Glutamatergic neuron (in vitro differentiated cells): ENCODE measurements at places on chromosomes 3 and 15. TPM values are rescaled to one million over a fixed set of nuclear protein-coding genes. Genes with fewer than 3 reads are reported as not detected.

DNA sequence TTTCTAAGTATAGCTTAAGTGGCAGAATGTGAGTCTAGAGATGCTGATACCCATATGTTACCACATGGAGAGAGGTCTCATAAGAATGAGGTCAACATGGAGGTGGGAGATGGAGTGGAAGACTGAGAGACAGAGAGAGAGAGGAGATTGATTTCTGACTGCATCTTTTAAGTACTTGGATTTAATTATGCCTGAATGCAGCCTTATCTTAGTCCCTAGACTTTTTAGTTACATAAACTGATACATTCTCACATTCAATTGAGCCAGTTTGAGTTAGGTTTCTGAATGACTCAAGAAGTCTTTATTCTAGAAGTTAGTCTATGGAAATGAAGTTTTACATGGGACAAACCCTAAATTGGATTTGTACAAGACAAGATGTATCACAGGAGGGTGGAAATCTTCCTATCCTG is 58.5 kb upstream of the TNFSF10 start:
- H3K36me3 ChIP-seq: no peaks in the 10 kb centered on the region
- DNase-seq: no peak
- no peaks in the 10 kb centered on the region for H3K4me1 ChIP-seq
- no peak overlapping the region for H3K4me3 ChIP-seq
- H3K27me3 ChIP-seq: no peaks in the 10 kb centered on the region
- no peak overlapping the region for H3K27ac ChIP-seq

- no peaks in the 10 kb centered on the region for H3K4me1 ChIP-seq
- no peak overlapping the region for H3K27ac ChIP-seq
- H3K27me3 ChIP-seq: no peaks in the 10 kb centered on the region
- H3K36me3 ChIP-seq: no peaks in the 10 kb centered on the region
- DNase-seq: no peak
Measured at GRCh38 chr3:114527036-114527644, 233.3 kb downstream of the TIGIT start.

DNA sequence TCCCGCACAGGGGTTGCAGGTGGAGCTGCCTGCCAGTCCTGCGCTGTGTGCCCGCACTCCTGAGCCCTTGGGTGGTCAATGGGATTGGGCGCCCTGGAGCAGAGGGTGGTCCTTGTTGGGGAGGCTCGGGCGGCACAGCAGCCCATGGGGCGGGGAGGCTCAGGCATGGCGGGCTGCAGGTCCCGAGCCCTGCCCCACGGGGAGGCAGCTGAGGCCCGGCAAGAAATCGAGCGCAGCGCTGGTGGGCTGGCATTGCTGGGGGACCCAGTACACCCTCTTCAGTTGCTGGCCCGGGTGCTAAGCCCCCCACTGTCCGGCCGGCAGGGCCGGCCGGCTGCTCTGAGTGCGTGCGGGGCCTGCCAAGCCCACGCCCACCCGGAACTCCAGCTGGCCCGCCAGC is 27.9 kb downstream of the NCK1 start:
- peaks cover 2% of the 10 kb centered on the region for H3K4me1 ChIP-seq
- DNase-seq: no peak
- peaks cover 4% of the 10 kb centered on the region for H3K36me3 ChIP-seq

DNA sequence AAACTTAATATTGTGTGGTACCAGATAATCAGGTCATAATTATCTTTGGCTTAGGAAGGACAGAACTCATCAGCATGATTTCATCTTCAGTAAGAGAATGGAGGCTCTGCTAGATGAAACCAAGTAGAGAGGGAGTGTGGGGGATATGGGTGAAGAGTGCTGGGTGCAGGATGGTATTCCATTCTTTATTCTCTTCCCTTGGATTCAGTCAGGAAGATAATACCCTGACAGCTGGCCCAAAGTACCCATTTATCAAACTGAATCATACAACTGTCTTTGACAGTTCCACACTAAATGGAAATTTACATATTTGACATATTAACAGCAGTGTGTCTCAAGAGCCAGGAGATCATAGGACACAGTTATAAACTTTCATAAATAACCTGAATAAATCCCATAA is 44.7 kb downstream of the GOLIM4 start:
- H3K36me3 ChIP-seq: peaks cover 7% of the 10 kb centered on the region
- DNase-seq: no peak
- peaks cover 11% of the 10 kb centered on the region for H3K4me1 ChIP-seq
- peaks cover 2% of the 10 kb centered on the region for H3K27me3 ChIP-seq
- H3K4me3 ChIP-seq: no peak overlapping the region

DNA sequence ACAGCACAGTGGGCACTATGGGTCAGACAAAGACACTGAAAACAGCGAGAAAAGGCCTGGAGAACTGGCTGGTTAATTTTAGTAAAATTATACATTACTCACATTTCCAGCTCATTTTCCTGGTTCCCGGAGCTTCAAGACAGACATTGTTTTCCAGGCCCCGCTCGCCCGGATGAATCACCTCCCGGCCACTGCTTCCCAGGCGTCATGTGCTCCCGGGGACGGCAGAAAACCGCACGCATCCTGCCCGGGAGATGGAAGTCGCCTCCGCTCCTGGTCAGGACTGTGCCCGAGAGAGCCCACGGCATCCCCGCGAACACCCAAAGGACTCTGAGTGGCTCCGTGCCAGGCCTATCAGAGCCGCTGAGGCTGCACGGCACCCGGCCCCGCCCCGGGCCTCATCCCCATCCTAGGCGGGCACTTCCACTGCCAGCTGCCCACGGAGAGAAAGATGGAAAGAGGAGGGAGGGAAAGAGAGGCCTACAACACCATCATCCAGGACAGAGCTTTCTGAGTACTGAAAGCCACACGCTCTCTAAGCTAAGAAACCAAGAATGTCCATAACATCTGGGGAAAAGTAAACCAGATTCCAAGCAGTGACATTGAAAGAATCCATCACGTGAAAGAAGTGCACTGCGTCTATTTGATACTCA is 75.1 kb downstream of the VGLL4 start:
- H3K27me3 ChIP-seq: peaks cover 3% of the 10 kb centered on the region
- peaks cover 23% of the 10 kb centered on the region for H3K4me1 ChIP-seq
- H3K36me3 ChIP-seq: peaks cover 1% of the 10 kb centered on the region
- H3K4me3 ChIP-seq: no peak overlapping the region
- no peak overlapping the region for H3K27ac ChIP-seq

DNA sequence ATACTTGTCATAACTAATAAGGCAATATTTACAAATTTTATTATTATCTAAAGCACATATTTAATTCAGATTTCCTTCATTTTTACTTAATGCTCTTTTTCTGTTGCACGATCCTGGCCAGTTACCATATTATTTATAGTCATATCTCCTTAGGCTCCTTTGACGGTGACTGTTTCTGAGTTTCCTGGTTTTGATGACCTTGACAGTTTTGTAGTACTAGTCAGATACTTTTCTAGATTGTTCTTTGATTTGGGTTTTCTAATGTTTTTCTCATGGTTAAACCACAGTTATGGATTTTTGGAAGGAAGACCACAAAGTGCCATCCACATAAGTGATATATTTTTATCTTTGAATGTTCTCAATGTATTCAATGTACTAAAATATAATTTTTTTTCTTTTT is 171.0 kb upstream of the NANOGP8 start:
- H3K36me3 ChIP-seq: no peaks in the 10 kb centered on the region
- DNase-seq: no peak
- H3K27me3 ChIP-seq: no peaks in the 10 kb centered on the region
- H3K4me3 ChIP-seq: no peak overlapping the region
- H3K4me1 ChIP-seq: peaks cover 8% of the 10 kb centered on the region

DNA sequence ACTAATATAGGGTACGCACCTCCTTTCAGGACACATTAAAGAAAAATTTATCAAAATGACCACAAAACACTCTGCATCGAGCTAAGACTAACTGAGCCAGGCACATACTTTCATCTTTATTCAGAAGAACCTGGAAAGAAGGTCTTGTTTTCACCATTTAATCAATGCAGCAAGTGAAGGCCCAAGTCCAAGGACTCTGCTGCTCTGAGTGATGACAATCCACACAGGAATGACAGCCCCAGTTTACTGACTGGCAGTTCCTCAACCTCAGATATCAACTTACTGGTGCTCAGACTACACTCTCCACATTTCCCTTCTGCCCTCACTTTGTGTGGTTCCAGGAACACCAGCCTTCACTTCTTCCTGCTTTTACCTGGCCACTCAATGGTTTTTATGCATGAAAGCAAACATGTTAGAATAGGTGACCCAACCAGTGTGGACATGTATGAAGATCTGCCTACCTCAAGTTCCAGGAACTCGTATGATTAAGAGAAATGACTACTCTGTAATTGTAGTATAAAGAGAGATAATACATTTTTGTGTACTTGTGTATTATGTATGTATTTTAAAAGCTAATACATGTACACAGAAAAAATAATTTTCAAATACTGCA is 29.1 kb upstream of the RASA2 start:
- no peak overlapping the region for H3K4me3 ChIP-seq
- no peaks in the 10 kb centered on the region for H3K36me3 ChIP-seq
- no peak for DNase-seq
- no peaks in the 10 kb centered on the region for H3K4me1 ChIP-seq
- peaks cover 7% of the 10 kb centered on the region for H3K27me3 ChIP-seq

DNA sequence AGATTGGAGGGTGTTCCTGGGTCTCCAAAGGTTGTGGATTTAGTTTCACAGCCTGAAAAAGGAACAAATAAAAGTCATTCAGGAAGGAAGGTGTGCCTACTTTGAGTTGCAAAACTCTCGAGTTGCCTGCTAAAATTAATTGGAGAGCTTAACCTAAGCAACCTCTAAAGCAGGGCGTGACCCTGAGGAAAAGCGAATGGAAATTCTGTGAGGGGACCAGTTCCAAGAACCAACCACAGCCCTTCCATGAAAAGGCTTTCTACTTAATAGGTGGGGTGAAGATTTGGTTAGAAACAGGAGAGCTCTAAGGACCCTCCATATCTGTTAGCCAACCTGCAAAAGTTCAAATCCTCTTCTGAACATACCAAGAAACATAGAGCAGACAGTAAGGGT is 1.5 kb downstream of the CD80 start:
- H3K27me3 ChIP-seq: peaks cover 2% of the 10 kb centered on the region
- H3K27ac ChIP-seq: no peak overlapping the region
- no peak for DNase-seq

DNA sequence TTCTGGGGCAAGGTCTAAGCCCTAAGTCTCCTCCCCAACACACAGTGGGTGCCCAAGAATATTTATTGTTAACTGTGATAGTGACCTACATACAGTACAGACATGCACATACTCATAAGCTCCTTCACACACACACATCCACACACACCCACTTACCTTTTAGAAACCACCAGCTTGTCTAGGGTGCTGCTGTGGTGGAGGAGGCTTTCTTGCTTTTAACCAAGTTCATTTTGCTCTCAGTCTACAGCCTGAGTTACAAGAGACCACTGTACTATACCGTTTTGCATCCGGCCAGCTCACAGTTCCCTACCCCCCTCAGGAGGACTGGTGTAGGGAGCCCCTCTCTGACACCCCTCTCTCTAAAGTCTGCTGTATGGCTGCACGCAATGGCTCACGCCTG is 16.7 kb downstream of the DAPK2 start:
- no peak overlapping the region for H3K4me3 ChIP-seq
- H3K36me3 ChIP-seq: no peaks in the 10 kb centered on the region
- H3K27ac ChIP-seq: no peak overlapping the region
- DNase-seq: no peak
- no peaks in the 10 kb centered on the region for H3K4me1 ChIP-seq
- H3K27me3 ChIP-seq: no peaks in the 10 kb centered on the region

- no peak overlapping the region for H3K27ac ChIP-seq
- peaks cover under 1% of the 10 kb centered on the region for H3K36me3 ChIP-seq
- no peaks in the 10 kb centered on the region for H3K4me1 ChIP-seq
- no peak for DNase-seq
- H3K27me3 ChIP-seq: no peaks in the 10 kb centered on the region
Measured at GRCh38 chr15:51536965-51537574, 85.5 kb downstream of the DMXL2 start.

The GJD2 gene
- 3.3 TPM for total RNA-seq

The ADAMTSL3 gene
- total RNA-seq: 0.32 TPM

The METTL6 gene
- total RNA-seq: 25.9 TPM

The CFAP100 gene
- not detected for total RNA-seq

The TMOD3 gene
- total RNA-seq: 29.2 TPM

The RTP3 gene
- not detected for total RNA-seq

The AAGAB gene
- total RNA-seq: 39.9 TPM

The SPSB4 gene
- 98.4 TPM for total RNA-seq
